Stimulated activated CD8-positive, alpha-beta memory T cell treated with anti-CD3 and anti-CD28 coated beads, Interleukin-7, amount 100 ng/mL, for 48 hours (primary cell): ENCODE measurements at places on chromosomes 3 and 15.

DNA sequence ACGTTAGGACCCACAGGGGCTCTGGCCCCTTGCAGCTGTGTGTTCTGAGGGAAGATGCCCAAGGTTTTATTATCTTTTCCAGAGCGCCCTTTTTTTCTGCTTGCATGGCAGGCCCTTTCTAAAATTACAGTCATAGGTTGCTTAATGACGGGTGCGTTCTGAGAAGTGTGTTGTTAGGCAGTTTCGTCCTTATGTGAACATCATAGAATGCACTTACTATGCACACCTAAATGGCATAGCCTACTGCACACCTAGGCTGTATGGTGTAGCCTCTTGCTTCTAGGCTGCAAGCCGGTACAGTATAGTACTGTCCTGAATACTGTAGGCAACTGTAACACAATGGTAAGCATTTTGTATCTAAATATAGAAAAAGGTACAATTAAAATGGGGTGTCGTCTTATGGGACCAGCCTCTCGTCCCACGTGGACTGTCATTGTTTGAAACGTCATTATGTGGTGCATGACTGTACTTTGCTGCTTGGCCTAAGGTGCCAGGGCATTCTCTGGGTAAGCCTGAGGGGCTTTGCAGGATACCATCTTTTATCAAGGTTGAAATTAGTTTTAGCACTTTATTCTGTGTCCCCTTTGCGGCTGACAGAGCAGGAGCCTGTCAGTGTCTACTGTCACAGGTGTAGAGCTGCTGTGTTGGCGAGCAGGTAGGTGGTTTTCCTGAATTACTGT, 10.9 kb downstream of the KLF13 start:
- no peak for DNase-seq

GRCh38 chr15:94119923-94120775, 111.2 kb upstream of the MCTP2 start:
- peak; percentile 16 for DNase-seq

DNA sequence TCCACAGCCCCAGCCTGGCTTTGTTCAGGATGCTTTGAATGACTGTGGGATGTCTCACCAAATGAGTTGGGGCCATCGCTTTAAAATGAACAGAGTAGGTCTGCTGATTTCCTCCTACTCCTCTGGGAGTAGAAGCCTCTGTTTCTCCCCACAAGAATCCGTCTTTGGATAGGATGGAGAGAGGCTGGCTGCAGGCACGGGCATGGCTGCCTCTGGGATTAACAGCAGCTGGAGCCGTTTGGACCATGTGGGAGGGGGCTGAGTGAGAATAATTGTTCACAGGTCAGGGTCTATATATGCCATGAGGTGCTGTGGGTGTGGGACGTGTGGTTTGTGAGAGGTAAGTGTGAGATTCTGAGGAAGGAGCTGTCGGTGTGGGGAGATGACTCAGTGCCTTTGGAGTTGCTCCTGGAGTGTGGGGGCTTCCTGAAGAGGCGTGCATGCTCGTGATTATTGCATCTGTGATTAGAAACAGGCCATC, 48.0 kb upstream of the APEH start:
- DNase-seq: no peak

DNA sequence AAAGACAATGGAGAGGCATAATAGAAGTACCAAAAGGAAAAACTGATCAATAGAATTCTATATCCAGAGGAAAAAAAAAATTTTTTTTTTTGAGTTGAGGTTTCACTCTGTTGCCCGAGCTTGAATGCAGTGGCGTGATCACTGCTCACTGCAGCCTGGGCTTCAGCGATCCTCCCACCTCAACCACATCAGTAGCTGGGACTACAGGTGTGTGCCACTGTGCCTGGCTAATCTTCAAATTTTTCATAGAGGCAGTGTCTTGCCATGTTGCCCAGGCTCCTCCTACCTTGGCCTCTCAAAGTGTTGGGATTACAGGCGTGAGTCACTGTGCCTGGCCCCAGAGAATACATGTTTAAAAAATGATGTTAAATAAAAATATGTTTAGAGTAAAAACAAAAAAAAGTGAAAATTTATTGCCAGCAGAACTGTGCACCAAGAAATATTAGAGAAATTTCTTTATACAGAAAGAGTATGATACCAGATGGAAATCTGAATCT, 154.3 kb upstream of the ZBTB20 start:
- no peak for DNase-seq

DNA sequence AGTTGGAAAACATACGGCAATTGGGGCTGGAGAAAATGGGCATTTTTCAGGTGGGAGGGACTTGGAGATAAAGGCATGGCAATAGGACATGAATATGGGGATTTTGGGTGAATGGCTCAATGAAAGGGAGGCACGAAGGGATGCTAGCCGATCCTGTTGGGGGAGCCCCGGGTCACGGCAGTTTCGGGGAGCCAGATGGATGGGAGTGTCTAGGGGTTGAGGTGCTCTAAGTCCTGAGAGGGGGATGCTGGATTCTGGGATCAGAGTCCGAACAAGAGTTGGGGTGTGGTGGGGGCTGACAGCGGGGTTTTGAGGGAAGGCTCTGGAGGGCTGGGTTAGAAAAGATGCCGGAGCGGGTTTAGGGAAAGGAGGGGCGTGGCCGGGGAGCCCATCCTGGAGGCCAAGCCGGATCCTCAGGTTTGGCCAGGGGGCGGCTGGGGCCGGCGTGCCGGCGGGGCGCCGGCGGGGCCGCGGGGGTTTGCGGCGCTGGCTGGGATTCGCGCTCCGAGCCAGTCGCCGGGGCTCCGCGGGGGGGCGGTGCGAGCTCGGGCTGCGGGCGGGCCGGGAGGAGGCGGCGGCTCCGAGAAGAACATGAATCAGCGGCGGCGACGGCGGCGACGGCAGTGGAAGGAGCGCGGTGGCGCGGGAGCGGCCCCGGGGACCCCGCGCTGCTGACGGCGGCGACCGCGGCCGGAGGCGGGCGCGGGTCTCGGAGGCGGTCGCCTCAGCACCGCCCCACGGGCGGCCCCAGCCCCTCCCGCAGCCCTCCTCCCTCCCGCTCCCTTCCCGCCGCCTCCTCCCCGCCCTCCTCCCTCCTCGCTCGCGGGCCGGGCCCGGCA, at the start of gene TYRO3:
Gene TYRO3 (plus strand): TSS at position 813 of the 839 bp plus-strand sequence. CDS start 46 bp downstream, outside the sequence.
- DNase-seq: peak; percentile 33

DNA sequence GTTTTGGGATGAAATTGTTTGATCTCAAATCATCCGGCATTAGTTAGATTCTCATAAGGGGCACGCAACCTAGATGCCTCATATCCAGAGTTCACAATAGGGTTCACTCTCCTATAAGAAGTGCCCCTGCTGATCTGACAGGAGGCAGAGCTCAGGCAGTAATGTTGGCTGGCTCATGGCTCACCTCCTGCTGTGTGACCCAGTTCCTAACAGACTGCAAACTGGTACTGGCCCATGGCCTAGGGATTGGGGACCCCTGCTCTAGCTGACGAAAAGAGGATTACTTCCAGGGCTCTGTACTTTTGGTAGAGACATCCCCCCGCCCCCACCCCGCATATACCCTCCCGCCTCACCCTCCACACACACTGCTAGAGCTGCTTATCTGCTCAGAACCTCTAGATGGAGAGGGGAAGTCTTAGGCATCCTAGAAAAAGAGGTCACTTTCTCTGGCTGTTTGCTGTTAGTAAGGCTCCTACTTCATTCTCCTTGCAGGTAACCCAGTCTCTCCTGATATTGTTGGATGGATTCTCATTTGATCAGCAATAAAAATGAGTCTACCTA, 923.1 kb downstream of the CADM2 start:
- DNase-seq: no peak

DNA sequence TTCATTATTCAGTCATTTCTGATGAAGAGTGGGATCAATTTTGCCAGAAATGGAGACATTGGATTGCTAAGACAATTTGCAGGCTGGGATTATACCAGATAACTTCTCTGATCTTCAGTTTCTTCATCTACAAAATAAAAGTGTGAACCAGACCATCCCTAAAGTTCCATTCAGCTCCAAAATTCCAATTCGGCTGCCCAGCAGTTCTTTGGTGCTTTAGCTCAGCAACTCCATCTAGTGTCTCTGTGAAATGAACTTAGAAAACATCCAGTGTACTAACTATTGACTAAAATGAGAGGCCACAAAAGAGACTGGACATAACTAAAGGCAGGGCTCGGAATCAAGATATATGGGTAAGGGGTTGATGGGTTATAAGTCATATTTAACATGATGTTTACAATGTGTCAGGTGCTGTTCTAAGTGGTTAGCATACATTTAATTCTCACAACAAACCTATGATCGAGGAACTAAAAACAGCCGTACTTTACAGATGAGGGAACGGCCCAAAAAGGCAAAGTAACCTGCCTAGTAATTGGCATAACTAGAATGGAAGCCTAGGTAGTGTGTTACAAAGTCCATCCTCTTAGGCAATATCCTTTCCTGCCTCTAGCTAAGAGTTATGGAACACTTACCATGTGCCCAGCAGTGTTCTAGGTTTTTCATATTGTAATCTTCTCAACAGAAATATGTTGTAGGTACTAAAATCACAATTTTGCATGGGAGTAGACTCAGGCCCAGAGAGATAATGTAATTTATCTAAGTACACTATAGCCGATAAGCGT, 17.0 kb downstream of the THAP10 start:
- DNase-seq: no peak

DNA sequence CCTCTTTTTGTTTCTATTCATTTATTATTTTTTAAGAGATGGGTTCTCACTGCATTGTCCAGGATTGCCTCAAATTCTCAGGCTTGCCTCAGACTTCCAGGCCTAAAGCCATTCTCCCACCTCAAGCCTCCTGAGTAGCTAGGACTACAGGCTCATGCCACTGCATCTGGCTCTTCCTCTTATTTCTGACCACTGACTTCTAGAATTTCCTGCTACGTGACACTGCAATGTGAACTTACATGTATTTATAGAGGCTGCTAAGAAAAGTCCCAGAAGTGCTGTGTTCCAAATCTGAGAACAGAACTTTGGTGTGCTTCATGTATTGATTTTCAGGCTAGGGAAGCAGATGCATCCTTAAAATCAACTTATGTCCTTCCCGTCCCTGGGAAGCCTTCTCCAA, 407.4 kb downstream of the RSL24D1 start:
- DNase-seq: no peak

- DNase-seq: no peak
Observed at GRCh38 chr15:65651831-65652749, 30.4 kb downstream of the SLC24A1 start.

DNA sequence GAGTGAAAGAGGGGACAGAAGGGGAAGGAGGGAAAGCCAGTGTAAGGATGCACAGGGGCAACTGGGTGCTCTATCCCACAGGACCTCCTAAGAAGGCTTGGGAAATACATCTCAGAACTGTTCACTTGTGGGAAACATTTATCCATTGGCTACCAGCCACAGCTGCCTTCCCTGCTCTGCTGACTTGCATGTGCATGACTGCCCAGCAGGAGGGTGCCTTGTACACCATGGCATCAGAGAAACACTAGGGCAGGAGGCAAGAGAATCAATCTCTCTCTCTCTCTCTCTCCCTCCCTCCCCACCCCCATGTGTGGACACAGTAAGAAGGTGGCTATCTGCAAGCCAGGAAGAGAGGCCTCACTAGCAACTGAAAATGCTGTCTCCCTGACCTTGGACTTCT, 62.9 kb upstream of the ZBTB38 start:
- DNase-seq: no peak

DNA sequence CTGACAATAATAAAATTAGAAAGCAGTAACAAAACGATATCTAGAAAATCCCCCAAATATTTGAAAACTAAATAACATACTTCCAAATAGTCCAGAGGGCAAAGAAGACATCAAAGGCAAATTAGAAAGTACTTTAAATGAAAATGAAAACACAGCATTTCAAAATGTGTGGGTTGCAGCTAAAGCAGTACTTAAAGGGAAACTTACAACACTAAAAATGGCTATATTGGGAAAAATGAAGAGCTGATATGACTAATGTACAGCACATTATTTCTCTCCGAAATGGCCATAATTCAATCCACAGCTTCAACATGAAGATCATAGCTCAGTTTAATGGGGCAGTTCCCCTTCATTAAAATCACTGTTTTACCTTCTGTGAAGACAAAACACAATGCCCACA, 71.9 kb downstream of the FBXL22 start:
- DNase-seq: no peak

DNA sequence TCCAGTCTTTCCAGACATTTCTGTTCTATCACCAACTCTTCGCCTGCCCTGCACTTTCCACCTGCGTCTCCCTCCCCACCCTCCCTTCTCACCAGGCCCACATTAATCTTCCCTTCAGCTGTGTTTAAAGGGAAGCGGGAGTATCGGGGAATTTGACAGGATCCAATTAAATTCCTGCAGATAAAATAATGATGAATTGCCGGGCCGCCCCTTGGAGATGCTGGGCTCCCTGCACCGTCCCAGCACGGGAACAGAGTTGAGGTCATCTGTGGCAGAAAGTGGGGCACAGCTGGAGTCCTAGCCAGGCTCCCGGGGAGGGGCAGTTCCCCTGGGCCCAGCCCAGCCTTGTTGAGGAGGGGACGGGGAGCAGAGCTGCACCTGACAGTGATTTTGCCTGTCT, 30.3 kb downstream of the PLXNA1 start:
- DNase-seq: no peak

DNA sequence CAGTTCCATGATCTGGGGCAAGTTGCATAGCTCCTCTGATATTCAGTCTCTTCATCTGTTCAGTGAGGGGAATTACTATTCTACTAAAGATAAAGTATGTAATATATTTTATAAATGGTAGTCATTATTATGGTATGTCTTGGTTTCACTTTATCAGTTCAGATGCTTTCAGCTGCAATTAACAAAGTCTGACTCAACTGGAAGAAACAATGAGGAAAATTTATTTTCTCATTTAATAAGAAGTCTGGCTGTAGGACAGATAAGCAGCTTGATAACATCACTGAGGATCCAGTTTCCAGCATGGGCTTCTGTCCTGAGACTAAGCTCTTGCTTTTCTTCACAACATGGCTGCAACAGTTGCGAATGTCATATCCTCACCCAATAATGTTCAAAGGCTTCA, 354.3 kb upstream of the TRIM42 start:
- DNase-seq: no peak

GRCh38 chr3:159059395-159059794, 257.5 kb downstream of the MFSD1 start:
- DNase-seq: no peak

- DNase-seq: no peak
Observed at GRCh38 chr15:82535566-82536408, 4.5 kb downstream of the RPS17 start.

DNA sequence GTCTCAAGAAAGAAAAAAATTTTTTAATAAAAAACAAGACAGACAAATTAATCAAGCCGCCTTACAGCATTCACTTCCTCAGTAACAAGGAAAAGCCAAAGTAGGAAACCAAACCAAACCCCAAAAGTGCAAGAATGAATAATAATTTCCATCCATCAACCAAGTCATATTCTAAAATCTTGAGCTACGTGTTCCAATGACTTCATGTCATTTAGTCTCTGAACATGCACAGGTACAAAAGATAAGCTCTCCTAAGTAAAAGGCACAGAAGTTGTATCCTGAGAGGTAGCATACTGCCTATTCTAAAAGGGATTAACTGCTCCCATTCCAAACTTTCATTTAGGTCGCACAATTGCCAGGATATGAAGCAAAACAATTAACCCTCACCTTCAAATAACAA, 29.7 kb downstream of the SLC4A7 start:
- no peak for DNase-seq

DNA sequence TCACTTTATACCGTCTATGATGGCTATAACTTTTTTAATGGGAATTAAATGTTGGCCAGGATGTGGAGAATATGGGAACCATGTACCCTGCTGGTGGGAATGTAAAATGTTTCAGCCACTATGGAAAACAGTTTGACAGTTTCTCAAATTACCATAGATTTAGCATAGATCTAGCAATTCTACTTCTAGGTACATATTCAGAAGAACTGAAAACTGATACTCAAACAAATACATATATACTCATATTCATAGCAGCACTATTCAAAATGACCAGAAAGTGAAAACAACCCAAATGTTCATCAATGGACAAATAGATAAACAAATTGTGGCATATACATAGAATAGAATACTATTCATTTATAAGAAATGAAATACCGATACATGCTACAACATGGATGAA, 539.4 kb downstream of the IGSF11 start:
- no peak for DNase-seq
